ENCODE measurements at places on chromosomes 6 and 20.

DNA sequence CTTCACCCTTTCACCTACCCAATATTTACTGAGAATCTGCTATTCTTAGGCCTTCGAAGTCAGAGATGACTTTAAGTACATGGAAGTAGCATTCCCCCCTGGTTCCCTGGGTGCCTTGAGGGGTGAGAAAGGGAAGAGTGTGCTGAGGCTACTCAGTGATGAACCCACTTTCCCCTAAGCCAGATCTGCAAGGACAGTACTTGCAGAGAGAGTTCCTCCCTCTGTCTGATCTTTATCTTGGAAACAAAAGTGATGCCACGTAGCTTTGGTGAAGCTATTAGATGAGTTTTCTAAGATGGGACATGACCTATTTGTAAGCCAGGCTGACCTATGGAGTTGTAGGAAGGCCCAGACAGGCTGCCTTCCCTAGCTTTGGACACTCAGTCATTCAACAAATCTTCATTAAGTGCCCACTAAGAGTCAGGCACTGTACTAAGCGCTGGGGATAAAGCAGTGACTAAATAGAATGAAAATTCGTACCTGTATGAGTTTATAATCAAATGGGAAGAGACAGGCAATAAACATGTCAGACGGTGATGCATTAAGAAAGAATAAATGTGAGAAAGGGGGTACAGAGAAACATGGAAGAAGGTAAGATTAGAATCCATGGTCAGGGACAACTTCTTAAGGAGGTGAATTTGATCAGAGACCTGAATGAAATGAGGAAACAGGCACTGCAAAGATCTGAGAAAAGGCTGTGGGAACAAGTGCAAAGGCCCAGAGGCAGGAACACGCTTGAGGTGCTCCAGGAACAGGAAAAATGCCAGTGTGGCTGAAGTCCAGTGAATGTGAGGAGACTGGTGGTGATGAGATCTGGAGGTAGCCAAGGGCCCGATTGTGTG is 42.2 kb downstream of the BCL2L1 start:
- DNase-seq: no peak

GRCh38 chr20:5864428-5864827 is 85.9 kb downstream of the TRMT6 start:
- DNase-seq: no peak

DNA sequence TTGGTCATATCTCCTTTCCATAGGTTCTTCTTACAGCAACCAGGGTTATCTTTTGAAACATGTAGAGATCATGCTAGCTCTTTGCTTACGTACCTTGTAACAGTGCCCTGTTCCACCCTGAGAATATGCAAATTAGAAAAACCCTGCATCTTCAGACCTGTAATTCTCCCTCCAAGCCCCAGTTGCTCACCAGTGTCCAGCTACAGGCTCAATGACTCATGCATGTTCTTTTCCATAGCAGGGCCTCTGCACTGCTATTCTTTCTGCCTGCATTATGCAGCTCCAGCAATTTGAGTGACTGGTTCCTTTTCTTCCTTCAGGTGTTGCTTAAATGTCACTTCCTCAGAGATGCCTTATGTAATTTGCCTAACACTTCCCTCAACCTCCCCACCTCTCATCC is 636.2 kb downstream of the KHDRBS2 start:
- no peak for DNase-seq

DNA sequence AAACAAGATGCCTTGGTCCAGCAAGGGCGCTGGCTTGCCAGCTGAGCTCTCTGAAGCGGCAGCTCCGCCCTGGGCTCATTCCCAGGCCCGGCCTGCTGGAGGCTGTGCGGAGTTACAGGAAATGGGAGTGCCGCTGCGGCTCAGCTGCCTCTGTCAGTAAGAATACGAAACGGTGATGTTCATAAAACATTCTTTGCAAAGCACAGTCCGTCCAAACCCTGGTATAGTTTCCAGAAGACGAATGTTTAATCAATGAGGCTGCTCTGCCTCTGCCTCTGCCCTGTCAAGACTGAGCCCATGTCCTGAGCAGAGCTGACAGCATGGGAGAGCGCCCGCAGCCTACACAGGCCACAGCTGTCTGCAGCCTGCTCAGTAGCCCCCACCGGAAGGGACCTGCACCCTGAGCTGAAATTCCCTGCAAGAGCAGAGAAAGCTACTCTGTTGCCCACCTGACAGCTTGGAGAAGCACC is 153.3 kb upstream of the SNX9 start:
- DNase-seq: no peak

DNA sequence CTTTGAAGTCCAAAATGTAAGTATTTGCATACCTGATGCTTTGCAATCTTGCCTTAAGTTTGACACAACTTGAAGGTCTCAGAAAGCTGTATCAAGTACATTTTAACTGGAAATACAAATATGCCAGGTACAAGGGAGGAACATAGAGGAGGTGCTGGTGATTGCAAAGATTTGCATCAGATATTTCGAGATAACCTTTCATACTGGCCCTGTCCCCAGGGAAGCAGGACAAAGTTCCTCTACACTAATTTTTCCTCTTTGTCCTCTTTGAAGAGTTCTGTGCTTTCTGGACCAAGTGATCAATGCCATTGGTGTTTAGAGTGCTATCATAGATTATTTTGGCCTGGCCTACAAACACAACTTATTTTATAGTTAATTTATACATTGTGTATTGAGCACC is 686.1 kb downstream of the HACE1 start:
- DNase-seq: no peak

GRCh38 chr6:149497365-149497764 is 12.6 kb upstream of the ZC3H12D start:
- DNase-seq: no peak

GRCh38 chr6:3102875-3103274 is 15.6 kb upstream of the BPHL start:
- no peak for DNase-seq

All from GF-D8 (cell line).